ENCODE measurements at places on chromosomes 11 and 22.

- no peak for DNase-seq
These were observed 103.4 kb upstream of the OLFML1 start for GRCh38 chr11:7381937-7382336.

GRCh38 chr11:62233730-62234129, 8.3 kb upstream of the SCGB1D2 start:
- no peak for DNase-seq

- no peak for DNase-seq
These were observed 1335.9 kb downstream of the TBC1D22A start for GRCh38 chr22:48098243-48098920.

GRCh38 chr11:119490253-119491006, 67.5 kb upstream of the THY1 start:
- no peak for DNase-seq

DNA sequence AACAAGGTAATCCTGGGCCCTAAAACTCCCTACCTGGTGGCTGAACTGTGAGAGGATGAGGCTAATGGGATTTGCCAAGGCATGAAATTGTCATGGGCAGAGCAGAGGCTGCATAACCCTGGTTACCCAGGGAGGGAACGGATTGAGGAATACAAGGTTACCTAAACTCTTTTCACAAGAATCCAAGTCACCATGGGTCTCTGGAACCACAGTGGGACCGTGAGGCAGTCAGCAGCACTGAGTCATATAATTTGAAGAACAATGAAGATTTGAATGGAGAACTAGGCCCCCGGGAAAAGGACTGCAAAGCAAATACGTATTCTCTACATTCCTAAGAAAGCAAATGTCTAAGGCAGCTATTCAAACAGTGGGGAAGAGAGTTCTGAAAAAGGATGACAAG, 19.8 kb downstream of the CAT start:
- DNase-seq = no peak

- no peak for DNase-seq
These were observed 70.9 kb downstream of the ZBTB44 start for GRCh38 chr11:130243816-130244215.

GRCh38 chr11:116710001-116710674, 62.6 kb downstream of the BUD13 start:
- no peak for DNase-seq

- DNase-seq = no peak
These were observed 36.2 kb downstream of the LMO1 start for GRCh38 chr11:8227156-8228152.

- no peak for DNase-seq
These were observed 9.3 kb downstream of the TTLL8 start for GRCh38 chr22:50048836-50049235.

DNA sequence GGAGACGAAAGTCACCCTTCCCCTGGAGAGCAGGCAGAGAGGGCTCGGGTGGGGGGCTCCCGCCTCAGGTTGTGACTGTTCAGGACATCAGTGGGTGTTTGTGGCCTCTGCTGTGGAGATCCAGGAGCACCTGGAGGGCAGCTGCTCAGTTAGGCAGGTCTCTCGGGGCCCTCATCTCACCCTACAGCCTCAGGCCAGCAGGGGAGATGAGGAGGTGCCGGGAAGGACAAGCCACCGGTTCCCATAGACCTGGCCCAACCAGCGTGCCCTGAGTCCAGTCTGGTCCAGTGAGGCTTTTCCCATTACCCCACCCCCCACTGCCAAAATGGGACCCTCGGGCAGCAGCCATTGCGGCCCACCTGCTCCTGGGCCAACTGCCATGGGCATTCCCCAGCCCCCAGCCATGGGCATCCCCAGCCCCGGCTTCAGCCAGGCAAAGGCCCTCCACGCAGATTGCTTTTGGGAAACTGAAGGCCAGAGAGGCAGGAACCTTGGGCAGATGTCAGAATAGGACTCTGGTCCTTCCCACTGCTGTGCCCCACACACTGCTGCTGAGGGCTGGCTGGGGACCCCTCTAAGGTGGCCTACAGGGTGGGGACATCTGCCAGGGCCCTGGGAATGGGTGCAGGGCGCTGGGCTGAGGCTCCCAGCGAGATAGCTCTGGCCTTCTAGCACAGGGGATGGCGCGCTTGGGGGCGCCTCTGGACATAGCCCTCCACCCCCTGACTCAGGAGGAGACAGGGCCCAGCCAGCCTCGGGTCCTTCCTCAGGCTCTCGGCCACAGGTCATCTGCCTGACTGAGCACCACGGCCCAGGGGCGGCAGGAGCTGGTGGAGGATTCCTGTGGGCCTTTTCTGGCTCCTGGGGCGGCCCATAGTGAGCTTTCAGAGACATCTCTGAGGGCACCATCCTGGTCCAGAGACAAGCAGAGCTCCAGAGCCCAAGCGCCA, 4.8 kb downstream of the PIM3 start:
- no peak for DNase-seq

DNA sequence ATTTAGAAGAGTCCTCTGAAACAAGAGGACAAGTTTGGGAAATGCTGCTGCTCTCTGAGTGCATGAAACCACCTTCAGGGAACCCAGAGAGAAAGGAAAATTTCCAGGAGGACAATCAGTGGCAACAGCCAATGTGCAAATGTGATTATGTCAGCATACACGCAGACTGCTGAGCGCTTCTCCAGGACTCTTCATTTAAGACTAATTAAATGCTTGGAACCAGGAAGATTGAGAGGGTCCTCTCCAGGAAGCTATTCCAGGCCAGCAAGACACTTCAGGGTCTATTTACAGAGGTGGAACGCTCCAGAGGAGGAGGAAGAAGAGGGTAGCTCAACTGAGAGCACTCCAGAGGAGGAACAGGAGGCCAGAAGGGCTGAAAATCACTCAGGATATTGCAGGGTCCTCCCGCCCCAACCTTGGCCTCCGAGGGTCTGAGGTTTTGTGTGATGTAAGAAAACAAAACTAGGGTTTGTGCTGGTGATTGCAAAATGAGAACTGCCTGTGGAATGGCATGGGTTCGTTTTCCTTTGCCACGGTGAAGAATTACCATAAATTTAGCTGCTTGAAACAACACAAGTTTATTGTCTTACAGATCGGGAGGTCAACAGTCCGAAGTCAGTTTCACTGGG, 14.1 kb upstream of the HTR3A start:
- DNase-seq = no peak

GRCh38 chr11:47863189-47863897, 15.2 kb upstream of the NUP160 start:
- no peak for DNase-seq

GRCh38 chr11:125330462-125331325, 165.4 kb downstream of the FEZ1 start:
- no peak for DNase-seq

- DNase-seq = no peak
These were observed 565.7 kb downstream of the METTL15 start for GRCh38 chr11:28673691-28674432.

- DNase-seq = no peak
These were observed 275.0 kb upstream of the SESN3 start for GRCh38 chr11:95505927-95506426.

- no peak for DNase-seq
These were observed 35.1 kb downstream of the RRP8 start for GRCh38 chr11:6568191-6568918.

DNA sequence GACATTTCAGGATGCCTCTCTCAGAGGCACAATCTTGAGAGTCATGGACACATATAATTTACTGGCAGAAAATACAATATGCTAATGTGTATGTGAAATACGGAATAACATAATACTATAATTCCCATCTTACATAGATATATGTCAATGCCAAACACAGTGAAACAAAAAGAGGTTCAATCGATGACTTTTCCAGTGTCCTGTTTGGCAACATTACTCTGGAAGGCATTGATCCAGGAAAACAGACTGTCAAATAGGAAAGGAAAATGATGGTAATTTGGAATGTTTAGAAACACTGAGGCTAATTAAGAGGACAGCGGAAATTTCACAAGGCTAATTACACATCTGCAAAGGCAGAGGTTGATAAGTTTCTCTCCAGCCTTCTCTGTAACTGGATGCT, 942.3 kb downstream of the LRRC4C start:
- no peak for DNase-seq

- no peak for DNase-seq
These were observed 23.2 kb upstream of the LRRC55 start for GRCh38 chr11:57158599-57158998.

- no peak for DNase-seq
These were observed 6.9 kb upstream of the MS4A14 start for GRCh38 chr11:60389279-60389910.

DNA sequence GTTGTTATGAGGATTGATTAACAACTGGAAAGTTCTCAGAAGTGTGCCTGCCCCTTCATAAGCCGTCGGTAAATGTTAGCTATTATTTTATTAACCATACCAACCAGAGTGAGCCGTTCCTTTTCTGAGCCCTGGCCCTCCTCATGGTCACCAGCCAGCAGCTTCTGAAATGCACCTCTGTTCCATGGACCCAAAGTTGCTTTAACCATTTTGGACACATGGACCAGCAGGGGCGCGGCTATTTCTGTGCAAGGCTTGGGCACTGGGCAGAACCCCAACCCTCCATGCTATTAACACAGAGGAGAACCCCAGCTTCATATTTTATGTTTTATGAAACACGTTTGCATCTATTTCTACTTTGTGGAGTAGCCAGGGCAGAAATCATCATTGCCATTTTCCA, 18.6 kb upstream of the SCGB1A1 start:
- no peak for DNase-seq

DNA sequence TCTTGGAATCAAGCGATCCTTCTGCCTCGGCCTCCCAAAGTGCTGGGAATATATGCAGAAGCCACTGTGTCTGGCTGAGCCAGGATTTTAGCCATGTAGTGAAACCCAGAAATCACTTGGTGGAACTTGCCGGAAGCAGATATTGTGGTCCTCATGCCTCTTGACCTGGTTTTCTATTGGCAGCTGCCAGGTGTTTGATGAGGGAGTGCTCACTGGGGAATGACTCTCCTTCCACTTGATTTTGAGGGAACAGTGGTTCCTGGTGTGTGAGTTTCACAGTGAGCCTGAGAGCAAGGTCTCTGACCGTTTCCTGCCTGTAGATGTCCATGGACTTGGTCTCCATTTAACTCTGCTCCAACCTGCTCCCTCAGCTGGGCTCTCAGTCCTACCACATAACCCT, 34.7 kb upstream of the ELF5 start:
- no peak for DNase-seq

- DNase-seq = no peak
These were observed 45.8 kb downstream of the LRRC32 start for GRCh38 chr11:76624500-76625379.

DNA sequence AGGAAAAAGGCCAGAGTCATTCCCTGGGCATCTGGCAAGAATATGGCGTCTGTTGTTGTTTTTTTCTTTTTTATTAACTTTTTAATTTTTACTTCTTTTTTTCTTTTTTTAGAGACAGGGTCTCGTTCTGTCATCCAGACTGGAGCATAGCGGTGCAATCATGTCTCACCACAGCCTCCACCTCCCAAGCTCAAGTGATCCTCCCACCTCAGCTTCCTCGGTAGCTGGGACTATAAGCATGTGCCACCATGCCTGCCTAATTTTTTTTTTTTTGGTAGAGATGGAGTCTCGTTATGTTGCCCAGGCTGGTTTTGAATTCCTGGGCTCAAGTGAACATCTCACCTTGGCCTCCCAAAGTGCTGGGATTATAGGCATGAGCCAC, 54.0 kb upstream of the PRDM11 start:
- DNase-seq = no peak

- no peak for DNase-seq
These were observed 18.6 kb downstream of the RSPH14 start for GRCh38 chr22:23122992-23123803.

DNA sequence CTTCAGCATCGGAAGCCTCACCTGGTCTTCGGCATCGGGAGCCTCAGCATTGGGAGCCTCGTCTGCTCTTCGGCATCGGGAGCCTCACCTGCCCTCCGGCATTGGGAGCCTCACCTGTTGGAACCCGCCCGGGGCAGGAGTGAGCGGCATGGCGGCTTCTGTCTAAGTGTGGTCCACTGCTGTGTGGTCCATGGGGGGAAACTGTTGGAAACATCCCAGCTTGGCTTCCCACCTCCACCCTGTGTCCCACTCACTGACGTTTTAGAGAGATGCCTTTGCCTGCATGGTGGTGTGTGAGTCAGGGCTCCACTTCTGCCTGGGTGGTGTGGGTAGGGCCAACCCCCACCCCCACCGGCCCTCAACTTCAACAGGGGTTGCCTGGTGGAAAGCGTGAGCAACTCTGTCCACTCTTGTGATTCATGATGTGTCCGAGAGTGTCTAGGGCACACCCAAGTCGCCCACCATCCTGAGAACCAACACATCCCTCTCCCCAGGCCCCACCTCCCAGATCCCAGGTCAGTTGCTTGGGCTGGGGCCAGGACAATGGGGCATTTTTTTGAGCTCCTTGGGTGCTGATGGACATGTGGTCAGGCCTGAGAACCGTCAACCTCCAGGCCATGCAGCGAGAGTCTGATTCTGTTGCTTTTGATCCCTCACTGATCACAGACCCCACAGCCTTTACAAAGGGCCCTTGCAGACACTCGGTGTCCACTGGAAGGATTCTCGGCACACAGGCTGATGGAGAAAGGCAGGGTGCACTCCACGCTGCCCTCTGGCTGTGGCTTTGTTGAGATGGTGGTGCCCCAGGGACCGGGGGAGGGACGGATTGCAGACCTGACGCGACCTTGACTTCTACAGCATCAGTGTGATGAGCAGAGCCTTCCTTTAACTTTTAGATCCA, 406.7 kb downstream of the TBC1D22A start:
- DNase-seq = no peak

- DNase-seq = no peak
These were observed 10.3 kb downstream of the TOP3B start for GRCh38 chr22:21972293-21972779.
